Keratinocyte (primary cell): ENCODE measurements at places on chromosomes 12 and 14. TPM values are rescaled to one million over a fixed set of nuclear protein-coding genes. Genes with fewer than 3 reads are reported as not detected.

GRCh38 chr14:58746701-58747100, 108.9 kb downstream of the DACT1 start:
- H3K27me3 ChIP-seq, result no peaks in the 10 kb centered on the region
- H3K36me3 ChIP-seq, result no peaks in the 10 kb centered on the region
- no peak overlapping the region for H3K4me3 ChIP-seq
- DNase-seq, result no peak

DNA sequence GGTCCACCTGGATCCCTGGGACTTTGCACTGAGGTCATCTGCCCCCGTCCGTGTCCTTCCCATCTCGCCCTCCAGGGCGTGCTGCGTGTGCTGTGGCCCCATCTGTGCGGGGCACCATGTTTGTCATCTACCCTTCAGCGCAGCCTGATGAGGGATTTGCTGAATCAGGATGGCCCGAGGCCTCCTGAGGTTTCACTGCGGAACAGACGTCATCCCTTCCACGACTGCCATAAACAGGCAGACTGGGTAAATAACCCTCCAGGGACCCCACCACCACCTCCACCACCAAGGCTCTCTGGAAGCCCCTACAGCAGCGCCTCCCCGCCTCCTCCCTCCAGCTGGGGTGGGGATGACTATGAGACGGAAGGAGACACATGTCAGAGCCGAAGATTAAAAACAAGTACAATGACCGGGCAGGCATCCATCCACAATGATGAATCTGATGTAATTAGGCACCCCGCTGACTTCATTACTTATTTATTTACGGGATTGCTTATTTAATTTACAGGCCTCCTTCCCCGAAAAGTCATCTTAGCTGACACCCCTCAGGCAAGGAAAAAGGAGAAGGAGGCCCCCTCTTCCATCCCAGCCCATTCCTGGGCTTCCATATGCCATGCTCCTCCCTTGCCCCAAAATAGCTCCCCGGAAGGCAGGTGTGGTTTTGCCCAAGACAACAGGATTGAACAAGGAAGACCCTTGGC, 39.4 kb downstream of the NCOR2 start:
- H3K36me3 ChIP-seq, result no peaks in the 10 kb centered on the region
- peak overlapping the region; percentile 22 for H3K4me3 ChIP-seq
- H3K4me1 ChIP-seq, result peaks cover 50% of the 10 kb centered on the region
- H3K27ac ChIP-seq, result peak overlapping the region; percentile 65
- H3K27me3 ChIP-seq, result no peaks in the 10 kb centered on the region
- DNase-seq, result no peak

- H3K27me3 ChIP-seq, result no peaks in the 10 kb centered on the region
- H3K36me3 ChIP-seq, result peaks cover 11% of the 10 kb centered on the region
- no peaks in the 10 kb centered on the region for H3K4me1 ChIP-seq
- DNase-seq, result no peak
Observed at GRCh38 chr12:45434094-45434493, 218.2 kb downstream of the ANO6 start.

DNA sequence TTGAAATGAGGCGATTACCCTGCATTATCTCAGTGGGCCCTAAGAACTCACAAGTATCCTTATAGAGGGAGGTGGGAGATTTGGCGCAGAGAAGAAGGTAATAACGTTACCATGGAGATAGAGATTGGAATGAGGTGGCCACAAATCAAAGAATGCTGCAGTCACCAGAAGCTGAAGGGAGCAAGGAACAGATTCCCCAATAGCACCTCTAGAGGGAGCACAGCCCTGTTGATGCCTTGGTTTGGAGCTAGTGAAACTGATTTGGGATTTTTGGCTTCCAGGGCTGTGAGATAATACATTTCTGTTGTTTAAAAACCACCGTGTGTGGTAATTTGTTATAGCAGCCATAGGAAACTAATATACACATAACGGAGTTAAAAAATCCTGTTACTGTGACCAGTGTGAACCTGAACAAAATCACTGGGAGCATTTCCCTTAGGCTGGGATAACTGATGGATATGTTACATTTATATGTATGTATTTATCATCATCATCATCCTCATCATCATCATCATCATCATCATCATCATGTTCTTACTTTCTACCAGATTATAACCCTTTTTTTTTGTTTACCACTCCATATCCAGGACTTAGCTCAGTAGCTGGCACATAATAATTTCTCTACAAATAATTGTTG, 100.3 kb downstream of the LIN7A start:
- DNase-seq, result no peak
- H3K4me3 ChIP-seq, result no peak overlapping the region
- no peaks in the 10 kb centered on the region for H3K27me3 ChIP-seq
- H3K27ac ChIP-seq, result no peak overlapping the region
- H3K36me3 ChIP-seq, result no peaks in the 10 kb centered on the region
- no peaks in the 10 kb centered on the region for H3K4me1 ChIP-seq

DNA sequence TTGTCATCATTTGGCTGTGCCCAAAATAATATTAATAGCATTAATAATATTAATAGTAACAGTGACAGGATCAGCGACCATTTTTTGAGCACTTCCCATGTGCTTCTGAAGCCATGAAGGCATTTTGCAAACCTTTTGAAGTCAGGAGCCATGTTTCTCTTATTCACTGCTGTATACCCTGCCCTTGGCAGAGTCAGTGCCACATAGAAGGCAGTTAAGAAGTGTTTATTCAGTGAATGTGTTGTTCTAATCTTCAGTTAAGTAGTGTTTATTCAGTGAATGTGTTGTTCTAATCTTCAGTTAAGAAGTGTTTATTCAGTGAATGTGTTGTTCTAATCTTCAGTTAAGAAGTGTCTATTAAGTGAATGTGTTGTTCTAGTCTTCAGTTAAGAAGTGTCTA, 319.7 kb upstream of the NAV3 start:
- H3K27me3 ChIP-seq, result no peaks in the 10 kb centered on the region
- no peak for DNase-seq
- H3K36me3 ChIP-seq, result no peaks in the 10 kb centered on the region
- H3K4me3 ChIP-seq, result no peak overlapping the region
- no peak overlapping the region for H3K27ac ChIP-seq

DAZAP2 gene
- polyA plus RNA-seq, result 199 to 239 TPM (median 232 TPM) in 3 replicates

AVPR1A gene
- polyA plus RNA-seq, result not detected in 3 replicates

RNF31 gene
- polyA plus RNA-seq, result 17.4 to 23.0 TPM (median 19.8 TPM) in 3 replicates

SIX6 gene
- polyA plus RNA-seq, result not detected in 3 replicates
